ENCODE measurements at places on chromosomes 2 and 18. TPM values are rescaled to one million over a fixed set of nuclear protein-coding genes. Genes with fewer than 3 reads are reported as not detected.

CYP1B1 gene
- total RNA-seq = 21.9 TPM

GALNT13 gene
- total RNA-seq = 0.13 TPM

GRCh38 chr2:155972916-155973315 is 359.6 kb downstream of the NR4A2 start:
- no peaks in the 10 kb centered on the region for H3K36me3 ChIP-seq
- no peak overlapping the region for H3K4me3 ChIP-seq
- H3K4me1 ChIP-seq = no peaks in the 10 kb centered on the region
- H3K27me3 ChIP-seq = no peaks in the 10 kb centered on the region
- H3K27ac ChIP-seq = no peak overlapping the region

DNA sequence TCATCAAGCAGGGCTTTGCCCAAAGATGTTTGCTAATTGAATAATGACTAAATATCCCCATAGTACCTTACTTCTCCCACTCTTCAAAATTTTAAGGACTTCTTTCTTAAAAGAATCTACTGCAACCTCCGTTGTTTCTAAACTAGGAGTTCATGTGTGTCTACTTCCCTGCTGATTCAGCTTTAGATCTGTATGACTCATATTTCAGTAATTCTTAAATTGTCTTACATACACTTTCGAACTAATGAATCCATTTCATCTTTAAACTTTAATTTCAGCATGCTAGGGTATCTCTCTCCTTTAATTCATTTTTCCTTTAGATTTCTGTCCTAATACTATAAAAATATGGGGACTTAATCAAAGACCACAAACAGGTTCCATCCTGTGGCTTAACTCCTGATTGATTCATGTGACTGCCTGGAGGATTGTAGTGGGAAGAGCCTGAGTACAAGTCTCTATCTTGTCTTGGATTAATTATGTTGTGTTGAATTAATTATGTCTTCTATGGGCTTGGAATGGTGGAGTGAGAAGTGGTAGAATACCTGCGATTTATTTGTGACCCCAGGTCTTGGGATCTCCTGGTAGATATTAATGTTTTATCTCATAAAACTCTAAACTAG is 24.9 kb upstream of the COL5A2 start:
- DNase-seq = no peak
- H3K27me3 ChIP-seq = no peaks in the 10 kb centered on the region
- no peak overlapping the region for H3K4me3 ChIP-seq
- H3K27ac ChIP-seq = no peak overlapping the region
- H3K36me3 ChIP-seq = no peaks in the 10 kb centered on the region

DNA sequence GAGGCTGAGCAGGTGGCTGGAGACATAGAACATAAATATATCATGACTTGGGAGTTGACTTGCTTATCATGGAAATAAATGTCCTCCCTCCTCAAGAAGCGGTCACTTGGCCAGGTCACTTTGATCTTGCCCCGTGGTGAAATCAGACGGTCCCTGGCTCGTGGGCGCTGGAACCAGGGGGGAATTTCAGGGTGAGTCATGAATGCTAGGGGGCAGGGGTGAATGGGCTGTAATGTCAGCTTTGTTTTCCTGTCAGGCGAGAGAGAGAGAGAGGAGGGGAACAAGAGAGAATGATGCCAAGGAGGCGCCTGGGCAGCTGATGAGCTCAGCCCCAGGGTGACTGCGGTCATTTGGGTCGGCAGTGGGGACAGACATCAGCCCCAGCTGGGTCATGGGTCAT is 47.7 kb downstream of the RRM2 start:
- H3K4me1 ChIP-seq = no peaks in the 10 kb centered on the region
- H3K27ac ChIP-seq = no peak overlapping the region
- H3K36me3 ChIP-seq = no peaks in the 10 kb centered on the region
- no peak overlapping the region for H3K4me3 ChIP-seq
- H3K27me3 ChIP-seq = no peaks in the 10 kb centered on the region
- no peak for DNase-seq

DNA sequence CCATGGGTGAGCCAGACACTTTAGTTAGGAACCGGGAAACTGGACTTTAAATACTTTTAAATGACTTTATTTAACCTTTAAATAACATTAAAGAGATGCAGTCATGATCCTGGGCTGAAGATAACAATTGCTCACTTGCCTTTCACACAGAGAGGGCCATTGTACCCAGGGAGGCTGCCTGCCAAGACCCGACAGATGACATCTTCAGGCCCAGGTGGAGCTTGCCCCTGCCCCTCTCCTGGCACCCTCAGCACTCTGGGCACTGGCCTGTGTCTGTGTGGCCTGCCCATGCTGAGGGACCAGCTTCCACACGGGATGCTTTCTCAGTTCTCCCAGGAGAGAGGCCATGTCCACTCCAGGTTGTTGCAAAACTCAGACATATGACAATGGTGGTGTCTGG is 216.4 kb upstream of the MYT1L start:
- H3K4me1 ChIP-seq = no peaks in the 10 kb centered on the region
- no peaks in the 10 kb centered on the region for H3K27me3 ChIP-seq
- no peak overlapping the region for H3K4me3 ChIP-seq
- no peaks in the 10 kb centered on the region for H3K36me3 ChIP-seq
- H3K27ac ChIP-seq = no peak overlapping the region
- no peak for DNase-seq
